HEK293T (cell line): ENCODE measurements at places on chromosomes 6 and 20.

DNA sequence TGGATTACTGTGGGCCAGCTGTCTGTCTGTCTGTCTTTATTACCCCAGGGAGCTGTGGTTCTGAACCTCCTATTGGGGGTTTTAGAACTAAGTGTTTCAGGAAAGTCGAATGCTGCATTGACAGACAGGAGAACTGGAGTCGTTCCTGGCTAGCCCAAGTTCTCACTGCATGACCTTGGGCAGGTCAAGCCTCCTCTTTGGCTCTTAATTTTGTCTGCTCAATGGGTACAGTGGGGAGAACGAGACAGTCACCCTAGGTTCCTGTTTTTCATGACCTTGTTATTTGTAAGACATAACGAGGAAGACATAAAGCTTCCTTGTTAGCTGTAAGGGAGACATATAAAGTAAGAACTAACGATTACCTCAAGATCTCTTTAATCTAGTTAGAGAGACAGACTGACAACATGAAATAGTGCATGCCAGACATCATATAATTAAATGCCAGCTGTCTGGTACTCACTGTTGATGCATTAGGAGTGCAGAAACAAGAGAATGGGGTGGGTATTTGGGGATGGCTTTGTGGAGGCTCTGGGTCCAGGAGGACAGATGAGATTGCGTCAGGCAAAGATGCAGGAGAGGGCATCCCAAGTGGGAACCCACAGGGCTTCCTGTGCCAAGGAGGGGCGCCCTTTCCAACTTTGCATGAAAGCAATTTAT lies 3.7 kb upstream of the CCDC167 start:
- no peak for DNase-seq

- DNase-seq, result no peak
Measured at GRCh38 chr6:31115941-31116560, 1.5 kb downstream of the PSORS1C1 start.

DNA sequence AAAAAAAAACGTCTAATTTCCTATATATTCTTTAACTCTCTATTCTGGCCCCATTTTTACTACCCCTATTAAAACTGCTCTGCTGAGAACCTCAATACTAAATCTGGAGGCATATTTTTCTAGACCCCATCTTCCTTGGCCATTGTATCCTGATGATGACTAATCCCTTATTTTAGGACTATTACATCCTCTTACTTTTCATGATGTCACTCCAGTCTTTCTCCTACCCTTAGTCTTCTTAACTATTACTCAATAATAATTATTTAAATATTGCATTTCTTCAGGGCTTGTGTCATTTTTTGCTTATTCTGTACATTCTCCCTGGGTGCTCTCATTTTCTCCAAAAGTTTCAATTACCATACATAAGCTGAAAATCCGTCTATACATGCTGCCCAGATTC lies 6.4 kb downstream of the FBXO30 start:
- DNase-seq, result no peak

- DNase-seq, result no peak
Measured at GRCh38 chr20:55329108-55329507, 676.2 kb downstream of the CBLN4 start.

- DNase-seq, result no peak
Measured at GRCh38 chr6:153476243-153476642, 345.2 kb upstream of the RGS17 start.

DNA sequence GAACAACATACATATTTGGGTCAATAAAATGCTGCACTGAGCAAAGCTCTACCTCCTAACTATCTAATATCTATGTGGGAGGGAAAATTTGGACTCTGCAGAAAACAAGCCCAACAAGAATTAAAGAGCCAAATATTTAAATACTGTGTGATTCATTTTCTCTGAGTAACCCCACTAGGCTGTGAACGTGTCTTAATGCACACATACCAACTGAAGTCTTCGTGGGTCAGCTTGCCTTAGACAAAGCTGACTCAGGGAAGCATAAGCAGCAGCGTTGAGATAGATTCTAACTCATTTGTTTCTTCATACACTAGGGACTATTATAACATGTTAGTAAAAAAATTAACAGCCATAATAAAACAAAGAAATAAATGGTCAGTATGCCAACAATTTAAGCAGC lies 114.3 kb downstream of the GJA1 start:
- DNase-seq, result no peak

GRCh38 chr20:19725814-19726525 lies 32.1 kb upstream of the RIN2 start:
- DNase-seq, result no peak

- DNase-seq, result no peak
Measured at GRCh38 chr6:109718991-109719390, 27.9 kb downstream of the FIG4 start.

DNA sequence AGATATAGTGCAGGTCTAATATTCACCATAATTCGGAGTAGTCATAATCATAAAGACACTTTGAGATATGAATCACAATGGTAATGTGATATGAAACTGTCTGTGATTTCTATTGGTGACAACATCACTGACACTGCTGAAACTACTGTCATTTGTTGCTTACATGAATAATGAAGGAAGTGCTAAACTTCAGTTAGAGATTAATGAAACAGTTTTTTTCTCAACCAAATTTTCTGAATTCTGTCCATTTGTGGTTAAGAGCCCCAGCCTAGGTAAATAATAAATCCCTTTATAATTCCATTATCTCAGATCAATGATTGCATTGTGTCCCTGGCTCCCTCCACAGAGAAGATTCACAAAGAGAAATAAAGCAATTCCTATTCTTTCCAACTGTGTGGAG lies 122.6 kb downstream of the HIVEP2 start:
- no peak for DNase-seq

GRCh38 chr20:32686530-32687179 lies 12.9 kb upstream of the C20orf203 start:
- no peak for DNase-seq

- no peak for DNase-seq
Measured at GRCh38 chr6:51382847-51383246, 564.2 kb downstream of the TFAP2B start.

- no peak for DNase-seq
Measured at GRCh38 chr6:105370351-105370750, 32.5 kb downstream of the PREP start.

- no peak for DNase-seq
Measured at GRCh38 chr6:104252276-104252675, 607.4 kb downstream of the HACE1 start.

DNA sequence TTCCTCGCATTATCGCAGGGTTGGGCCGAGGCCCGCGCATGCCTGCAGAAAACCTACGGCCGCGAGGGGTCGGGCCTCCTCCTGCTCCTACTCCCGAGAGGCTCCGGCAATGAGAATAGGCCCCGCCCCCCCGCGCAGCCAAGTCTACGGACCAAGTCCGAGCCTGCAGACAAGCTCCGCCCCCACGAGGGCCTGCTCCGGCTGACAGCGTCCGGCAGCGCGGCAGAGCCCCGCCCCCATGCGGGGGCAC lies 3.1 kb upstream of the GPSM3 start:
- peak; percentile 98 for DNase-seq

GRCh38 chr6:102918161-102918560 lies 1524.7 kb downstream of the GRIK2 start:
- no peak for DNase-seq

- no peak for DNase-seq
Measured at GRCh38 chr20:32300647-32301046, 23.2 kb downstream of the KIF3B start.

DNA sequence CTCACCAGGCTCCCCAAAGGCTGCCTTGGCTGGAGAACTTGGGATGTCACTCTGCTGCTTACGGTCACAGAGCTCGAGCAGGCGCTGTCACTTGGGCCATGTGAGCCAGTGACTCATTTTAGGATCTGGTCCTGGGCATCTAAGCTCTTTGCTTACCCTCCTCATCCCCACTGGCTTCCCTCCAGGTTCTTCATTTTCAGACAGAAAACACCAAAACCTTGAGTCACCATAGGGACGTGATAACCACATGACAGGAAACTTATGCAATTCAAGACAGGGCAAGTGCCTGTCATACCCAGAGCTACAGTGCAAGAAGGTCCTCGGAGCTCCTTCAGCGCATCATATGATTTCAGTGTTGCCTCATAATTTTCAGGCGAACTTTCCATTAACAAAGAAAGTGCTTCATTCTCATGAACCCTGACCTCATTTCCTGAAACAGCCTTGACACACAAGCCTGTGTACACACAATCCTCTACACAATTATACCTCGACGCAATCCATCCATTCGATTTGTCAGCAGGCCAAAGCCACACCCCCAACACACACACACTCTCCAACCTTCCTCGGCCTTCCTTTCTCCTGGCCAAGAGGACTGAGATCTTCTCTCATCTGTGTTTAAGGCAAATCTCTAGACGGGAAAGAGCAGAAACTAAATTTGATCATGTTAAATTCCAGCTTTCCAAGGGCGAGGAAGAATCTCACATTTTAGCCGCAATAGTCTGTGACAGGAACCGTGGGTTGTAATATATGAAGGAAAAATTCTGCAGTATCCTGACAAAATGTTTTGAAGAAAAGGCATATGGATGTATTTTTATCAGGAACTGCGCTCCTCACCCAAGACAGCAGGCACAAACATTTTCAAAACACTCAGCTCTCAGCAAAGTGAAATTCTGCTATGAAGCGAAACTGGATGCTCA lies 25.3 kb downstream of the TBC1D7 start:
- no peak for DNase-seq

DNA sequence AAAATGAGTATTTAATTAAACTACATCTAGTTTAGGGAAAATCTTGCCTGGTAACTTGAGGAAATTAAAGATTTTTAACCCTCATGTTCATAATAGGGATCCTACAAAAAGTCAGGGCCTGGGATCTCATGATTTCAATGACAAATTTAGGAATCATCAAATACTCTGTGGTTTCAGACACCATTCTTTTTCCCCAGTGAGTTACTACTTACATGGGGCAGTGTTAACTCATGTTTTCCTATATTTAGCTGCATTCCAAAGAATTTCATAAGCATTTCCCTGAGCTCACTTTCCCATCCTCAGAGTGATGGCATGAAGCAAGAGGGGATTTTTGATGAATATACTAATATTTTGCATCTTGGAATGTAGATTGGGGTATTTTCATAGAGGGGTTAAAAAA lies 321.7 kb downstream of the CENPW start:
- DNase-seq, result no peak

DNA sequence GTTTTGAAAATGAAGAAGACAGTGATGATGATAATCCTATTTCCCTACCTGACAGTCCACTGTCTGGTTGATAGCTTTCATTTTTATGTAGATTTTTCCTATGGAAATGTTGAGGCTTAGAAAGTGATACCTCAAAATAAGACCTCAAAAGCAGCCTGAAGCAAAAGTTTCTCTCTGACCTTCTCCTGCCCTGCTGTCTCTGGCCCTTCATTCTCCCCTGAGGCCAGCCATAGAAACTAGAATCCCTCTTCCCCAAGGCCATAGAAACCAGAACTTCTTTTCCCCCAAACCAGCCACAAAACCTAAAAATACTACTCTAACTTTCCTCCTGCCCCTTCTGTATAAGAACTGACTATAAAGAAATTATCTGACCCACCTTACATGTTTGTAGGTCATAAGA lies 52.6 kb upstream of the GCM1 start:
- DNase-seq, result no peak

DNA sequence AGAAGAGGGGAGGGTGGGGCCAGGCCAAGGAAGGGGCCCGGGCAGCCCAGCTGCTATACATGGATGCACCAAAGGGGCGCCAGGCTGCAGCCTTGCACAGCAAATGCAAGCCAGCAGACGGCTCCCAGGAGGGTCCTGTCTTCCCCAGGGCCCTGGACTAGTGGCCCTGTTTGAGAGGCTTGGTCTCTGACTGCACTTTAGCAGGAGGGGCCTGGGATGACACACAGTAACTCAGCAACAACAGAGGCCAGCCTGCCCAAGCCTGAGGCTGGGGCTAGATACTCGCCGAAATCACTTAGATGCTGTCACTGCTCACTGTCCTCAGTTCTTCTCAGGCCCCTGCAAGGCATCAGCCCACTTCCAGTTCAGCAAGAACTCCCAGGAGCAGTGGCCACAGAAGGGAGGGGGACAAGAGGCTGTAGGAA lies 73.5 kb downstream of the TRAM2 start:
- DNase-seq, result no peak

- DNase-seq, result no peak
Measured at GRCh38 chr6:150143516-150144293, 861 bp downstream of the PPP1R14C start.

DNA sequence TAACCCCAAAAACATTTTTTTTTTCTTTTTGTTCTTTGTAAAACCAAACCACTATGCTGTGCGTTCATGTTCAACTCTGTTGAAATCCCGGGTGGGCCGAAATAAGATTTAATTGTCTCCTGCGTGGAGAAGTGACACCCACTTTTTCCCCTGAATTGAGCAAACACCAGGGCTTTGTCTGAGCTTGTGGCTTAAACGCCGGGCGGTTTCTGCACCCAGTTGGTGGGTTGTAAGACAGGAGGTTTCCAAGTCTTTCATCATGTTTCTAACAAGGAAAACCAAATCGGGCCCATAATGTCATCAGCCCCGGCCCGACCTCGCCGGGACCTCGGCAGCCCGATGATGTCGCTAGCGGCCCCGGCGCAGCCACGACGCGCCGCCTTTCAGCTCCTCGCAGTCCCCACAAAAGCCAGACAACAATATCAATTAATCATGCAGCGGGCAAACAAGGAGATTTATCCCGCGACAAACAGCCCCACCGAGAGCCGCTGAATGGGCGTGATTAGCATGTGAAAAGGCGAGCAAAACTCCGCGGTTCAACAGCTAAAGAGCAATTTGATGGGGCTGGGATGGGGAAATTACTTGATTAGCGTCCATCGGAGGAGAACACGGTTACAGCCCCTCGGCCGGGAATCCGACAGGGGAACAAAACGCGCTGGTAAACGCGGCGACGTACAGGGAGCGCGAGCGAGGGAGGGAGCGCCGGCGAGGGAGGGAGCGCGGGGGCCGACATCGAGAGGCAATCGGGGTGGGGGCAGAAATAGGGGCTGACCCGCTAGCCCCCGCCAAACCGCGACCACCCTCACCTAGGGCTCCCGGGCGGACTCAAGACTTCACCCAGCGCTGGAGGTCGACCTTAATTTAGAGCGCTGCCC lies 5.3 kb downstream of the LINC00237 start:
- peak; percentile 25 for DNase-seq

GRCh38 chr6:3273707-3274521 lies 15.2 kb downstream of the PSMG4 start:
- DNase-seq, result no peak

DNA sequence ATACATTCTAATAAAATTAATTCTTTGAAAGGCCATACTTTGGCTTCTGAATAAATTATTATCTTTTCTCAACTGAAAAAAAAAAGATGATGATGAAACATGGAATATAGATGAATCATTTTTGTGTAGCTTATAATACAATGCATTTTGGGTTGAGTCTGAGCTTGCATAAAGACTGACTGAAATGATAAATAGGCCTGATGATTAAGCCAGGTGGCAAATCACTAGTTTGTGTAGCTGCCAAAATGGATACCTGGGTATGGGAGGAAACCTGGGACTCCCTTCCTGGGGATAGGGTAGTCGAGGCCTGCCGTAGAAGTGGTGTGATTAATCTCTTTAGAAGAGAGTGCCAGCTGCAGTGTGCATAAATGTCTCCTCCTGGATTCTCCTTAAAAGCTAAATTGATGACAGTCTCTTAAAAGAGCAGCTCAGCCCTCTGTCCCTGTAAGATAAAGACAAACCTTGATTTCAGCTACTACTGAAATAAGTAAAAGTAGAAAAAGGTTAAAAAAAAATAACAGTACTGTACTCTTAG lies 275.1 kb downstream of the GRIK2 start:
- no peak for DNase-seq
